HS-27A (cell line): ENCODE measurements at places on chromosomes 16 and 17.

GRCh38 chr16:7057458-7057857 is 275.2 kb upstream of the RBFOX1 start:
- no peak for DNase-seq

DNA sequence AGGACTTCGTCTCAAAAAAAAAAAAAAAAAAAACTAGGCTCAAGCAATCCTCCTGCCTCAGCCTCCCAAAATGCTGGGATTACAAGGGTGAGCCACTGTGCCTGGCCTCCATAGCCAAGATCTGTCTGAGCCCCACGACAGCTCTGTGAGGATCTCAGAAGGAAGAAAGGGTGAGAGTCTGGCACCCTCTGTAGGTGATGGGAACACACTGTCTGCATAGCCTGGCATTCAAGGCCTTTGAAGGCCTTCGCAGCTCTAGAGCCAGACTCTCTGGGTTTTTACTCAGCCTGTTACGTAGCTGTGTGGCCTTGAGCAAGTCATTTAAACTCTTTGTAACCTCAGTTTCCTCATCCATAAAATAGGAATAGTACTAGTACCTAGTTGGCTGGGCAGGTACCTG is 6.3 kb upstream of the XPO6 start:
- DNase-seq: no peak

DNA sequence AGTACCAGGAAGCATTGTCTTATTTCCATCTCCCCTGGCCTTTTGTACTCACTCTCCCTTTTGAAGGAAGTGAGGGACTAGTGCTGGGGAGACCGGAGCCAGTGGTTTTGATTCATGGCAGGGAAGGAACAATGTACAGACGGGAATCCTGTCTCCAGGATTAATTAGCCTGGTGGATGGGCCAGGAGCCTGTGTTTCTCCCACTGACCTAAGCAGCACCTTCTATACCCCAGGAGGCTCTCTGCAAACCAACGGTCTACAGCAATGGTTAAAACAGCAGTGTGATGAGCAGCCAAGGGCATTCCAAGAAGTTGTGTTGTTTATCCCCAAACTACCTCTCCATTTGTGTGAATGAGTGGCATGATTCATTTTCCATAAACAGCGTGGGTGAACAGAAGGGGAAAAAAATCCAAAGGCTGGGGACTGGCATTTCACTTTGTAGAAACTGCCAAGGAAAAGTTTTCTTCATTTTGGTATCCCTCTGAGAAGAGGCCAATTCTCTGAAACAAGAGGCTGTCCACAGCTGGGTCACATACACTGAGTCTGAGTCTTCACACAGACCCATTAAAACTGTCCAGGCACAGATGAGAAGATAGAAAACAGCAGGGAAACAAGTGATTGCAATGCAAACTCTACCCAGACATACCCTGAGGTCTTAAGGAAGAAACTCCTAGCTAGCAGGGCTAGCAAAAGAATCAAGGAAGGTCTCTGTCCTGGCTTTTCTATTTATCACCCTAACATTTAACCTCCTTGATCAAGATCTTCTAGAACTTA is 18.1 kb downstream of the ANKFN1 start:
- DNase-seq: no peak

- DNase-seq: no peak
Observed at GRCh38 chr17:17934806-17935205, 37.4 kb downstream of the TOM1L2 start.

- DNase-seq: peak; percentile 14
Observed at GRCh38 chr16:14095883-14096551, 24.9 kb downstream of the MRTFB start.

DNA sequence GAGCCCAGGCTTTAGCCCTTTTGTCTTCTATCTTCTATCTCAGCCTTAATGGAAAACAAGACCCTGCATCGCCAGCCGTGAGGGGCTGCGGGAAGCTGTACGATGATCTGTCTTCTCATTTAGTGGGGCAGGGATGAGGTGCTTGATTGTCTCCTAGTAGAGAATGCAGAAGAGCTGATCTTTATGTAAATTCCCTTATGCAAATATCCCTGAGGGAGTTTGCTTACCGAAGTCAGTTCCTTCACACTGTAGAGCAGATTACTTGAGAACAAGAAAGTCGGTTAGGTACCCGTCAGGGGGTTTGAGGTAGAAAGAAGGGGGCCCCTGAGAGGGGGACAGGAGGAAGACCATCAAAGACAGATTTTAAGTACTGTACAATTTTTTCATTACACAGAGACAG is 66.2 kb downstream of the IRF8 start:
- no peak for DNase-seq

DNA sequence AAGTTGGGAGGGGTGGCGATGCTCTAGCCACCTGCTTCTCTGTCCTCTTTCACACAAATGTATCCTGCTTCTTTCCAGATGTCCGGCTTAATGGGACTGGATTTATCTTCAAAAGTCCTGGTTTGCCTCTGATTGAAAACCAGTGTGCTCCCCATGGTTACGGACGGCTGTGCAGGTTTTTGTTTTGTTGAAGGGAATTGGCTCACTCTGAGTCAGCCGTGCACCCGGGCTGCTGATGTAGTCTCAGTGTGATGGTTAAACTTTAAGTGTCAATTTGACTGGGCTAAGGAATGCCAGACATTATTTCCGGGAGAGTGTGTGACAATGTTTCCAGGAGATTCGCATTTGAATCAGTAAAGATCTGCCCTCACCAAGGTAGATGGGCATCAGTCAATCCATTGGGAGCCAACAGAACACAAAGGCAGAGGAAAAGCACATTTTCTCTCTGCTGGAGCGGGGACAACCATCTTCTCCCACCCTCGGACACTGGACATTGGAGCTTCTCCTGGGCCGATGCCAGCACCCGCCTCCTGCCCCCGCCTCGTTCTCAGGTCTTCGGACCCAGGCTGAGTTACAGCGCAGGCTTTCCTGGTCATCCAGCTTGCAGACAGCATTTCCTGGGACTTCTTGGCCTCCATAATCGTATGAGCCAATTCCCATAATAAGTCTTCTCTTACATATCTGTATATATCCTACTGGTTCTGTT is 126.9 kb upstream of the TNRC6C start:
- no peak for DNase-seq

DNA sequence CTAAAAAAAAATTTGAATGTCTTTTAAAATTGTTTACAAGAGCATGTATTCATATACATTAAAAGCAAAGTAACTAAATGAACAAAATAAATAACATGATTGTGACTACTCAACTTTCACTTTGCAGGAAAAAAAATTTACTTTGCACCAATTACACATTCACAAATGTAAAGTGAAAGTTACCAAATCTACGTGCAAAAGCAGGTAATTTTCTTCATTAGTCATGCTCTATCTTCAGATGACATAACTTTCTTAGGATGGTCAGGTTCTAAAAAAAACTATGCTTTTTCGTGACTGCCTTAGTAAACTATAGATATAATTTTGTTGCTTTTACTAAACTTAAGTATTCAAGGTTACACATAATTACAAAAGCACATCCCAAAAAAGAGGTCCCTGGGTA is 17.0 kb upstream of the ABCA10 start:
- no peak for DNase-seq

- DNase-seq: no peak
Observed at GRCh38 chr17:64689106-64689505, 27.0 kb upstream of the SMURF2 start.

DNA sequence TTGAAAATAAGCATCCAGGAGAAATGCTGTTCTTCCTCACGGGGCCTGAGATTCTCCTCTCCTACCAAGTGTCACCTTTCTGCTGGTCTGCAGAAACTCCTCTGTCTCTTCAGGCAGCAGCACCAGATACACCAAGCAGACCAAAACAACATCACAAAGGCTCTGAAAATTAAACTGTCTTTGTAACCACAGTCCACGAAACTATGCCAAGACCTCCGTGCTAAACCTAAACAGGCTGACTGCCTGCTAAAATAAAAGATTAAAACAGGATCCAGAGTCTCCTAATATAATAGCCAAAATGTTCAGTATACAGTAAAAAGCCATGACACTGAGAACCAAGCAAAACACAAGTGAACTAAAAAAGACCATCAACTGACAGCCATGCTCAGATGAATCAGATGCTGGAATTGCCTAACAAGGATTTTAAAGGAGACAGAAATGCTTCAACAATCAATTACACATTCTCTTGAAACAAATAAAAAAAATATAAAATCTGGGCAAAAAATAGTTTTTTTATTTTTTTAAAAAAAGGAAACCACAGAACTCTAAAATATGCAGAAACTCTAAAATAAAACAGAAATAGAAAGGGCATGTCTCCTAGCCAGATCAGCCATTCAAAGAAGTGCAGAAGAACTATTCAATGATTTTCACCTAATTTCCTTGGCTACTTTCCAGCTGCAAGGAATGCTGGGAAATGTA is 50.3 kb upstream of the TOX3 start:
- no peak for DNase-seq

GRCh38 chr16:69711115-69711740 is 15.1 kb downstream of the NQO1 start:
- no peak for DNase-seq

GRCh38 chr17:41910701-41911391 is 7.9 kb downstream of the ACLY start:
- DNase-seq: peak; percentile 66

GRCh38 chr17:81298325-81298990 is 3.4 kb upstream of the SLC38A10 start:
- DNase-seq: no peak

DNA sequence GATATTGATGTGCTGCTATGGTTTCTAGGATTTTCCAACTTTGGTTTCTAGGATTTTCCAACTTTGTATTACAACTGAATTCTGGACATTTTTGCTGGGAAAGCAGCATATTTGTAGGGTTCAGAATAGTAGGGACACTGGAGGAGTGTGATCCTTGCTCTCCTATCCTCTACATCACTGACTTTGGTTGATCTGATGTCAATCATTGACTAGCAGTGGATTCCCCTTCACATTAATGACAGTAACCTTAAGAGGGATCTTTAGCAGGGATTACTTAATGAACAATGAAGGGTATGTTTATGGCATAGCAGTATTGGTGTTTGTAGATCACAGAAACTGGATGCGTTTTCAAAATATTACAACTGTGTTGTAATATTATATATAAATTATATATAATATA is 67.4 kb downstream of the MAP2K4 start:
- no peak for DNase-seq

DNA sequence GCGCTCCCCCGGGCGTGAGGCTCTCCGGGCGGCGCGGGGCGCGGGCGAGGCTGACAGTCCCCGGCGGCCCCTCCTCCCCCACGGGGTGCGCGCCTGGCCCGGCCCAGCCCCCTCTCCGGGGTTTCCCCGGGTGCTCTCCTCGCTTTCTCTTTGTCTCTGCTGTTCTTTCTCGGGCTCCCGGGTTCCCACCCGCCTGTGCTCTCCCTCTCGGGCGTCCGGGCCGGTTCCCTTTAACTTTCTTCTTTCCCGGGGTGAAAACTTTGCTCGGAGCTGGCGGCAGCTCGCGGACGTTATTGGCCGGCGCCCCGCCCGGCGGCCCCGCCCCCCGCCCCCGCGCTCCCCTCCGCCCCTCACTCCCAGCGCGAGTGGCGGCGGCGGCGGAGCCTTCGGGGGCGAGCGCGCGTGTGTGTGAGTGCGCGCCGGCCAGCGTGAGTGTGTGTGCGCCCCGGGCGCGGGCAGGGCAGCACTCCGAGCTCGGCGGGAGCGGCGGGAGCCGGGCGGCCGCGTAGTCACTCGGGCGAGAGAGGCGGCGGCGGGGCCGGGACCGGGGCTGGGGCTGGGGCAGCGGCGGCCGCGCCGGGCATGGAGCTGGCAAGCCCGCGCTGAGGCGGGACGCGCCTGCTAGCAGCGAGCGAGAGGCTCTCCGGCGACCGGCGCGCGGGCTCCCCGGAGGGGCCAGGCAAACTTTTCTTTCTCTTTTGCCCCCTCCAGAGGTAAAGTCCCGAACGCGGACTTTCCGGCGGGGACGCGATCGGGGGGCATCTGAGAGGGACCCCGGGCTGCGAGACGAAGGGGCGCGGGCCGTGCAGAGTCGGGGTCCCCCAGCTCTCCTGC is at the start of gene NTN1:
TSS of gene NTN1 (plus strand) at position 353 of the 834 bp plus-strand sequence. CDS start 864 bp downstream, outside the sequence.
- no peak for DNase-seq

DNA sequence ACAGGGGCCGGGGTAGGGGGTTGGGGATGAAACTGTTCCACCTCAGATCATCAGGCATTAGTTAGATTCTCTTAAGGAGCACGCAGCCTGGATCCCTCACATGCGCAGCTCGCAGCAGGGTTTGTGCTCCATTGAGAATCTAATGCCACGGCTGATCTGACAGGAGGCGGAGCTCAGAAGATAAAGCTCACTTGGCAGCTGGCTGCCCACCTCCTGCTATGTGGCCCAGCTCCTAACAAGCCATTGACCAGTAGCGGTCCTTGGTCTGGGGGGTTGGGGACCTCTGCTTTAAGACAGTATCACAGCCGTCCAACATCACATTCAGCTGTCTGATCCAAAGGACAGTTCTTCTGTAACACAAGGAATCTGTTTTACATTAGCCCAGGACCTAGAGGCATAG is 62.5 kb downstream of the SLC39A11 start:
- no peak for DNase-seq

GRCh38 chr17:76481071-76481655 is 13.8 kb downstream of the AANAT start:
- DNase-seq: no peak

DNA sequence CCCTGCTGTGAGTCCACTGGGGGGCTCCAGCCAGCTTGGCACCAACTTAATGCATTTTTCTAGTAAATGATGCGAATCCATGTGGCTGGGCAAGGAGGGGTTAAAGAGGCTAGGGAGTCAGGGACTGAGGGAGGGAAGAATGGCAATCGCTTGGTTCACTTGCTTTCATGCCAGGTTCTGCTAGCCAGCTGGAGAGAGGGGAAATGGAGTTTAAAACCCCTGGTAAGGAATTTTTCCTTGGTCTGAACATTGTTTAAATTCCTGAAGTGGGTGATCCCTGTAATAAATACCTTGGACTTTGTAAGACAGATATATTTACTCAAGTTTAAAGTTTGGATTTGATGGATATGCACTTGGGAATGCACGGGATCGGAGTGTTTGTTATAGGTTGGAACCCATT is 22.8 kb downstream of the ANKFN1 start:
- DNase-seq: peak; percentile 97
